ENCODE measurements at places on chromosomes 12 and 14. TPM values are rescaled to one million over a fixed set of nuclear protein-coding genes. Genes with fewer than 3 reads are reported as not detected.

The VWF gene
- not detected for total RNA-seq

- DNase-seq: no peak
Observed at GRCh38 chr12:4810219-4810671, 90.0 kb downstream of the GALNT8 start.

GRCh38 chr12:94582591-94582990, 67.8 kb downstream of the TMCC3 start:
- no peak for DNase-seq

DNA sequence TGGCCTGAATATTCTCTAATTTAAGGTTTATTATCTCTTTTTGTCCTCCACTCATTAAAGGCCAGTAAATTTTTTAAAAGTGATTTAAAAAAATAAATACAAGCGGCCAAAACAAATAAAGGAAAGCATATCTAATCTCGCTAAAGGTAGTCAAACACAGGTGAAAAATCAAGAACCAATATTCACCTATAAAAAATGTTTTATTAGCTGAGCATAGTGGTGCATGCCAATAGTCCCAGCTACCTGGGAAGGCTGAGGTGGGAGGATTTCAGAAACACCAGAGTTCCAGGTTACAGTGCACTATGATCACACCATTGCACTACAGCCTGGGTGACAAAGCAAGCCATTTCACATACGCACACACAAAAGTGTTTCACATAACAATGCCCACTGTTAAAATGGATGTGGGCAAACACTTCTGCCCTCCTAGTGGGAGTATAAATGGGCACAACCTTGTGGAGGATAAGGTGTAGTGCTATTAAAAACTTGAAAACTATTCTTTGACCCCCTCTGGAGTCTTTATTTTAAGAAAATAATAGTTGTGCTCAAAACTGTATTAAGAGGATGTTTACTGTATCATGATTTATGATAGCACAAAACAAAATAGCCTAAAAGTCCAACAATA, 32.7 kb upstream of the NAP1L1 start:
- DNase-seq: no peak

- no peak for DNase-seq
Observed at GRCh38 chr12:111074559-111074958, 154.2 kb upstream of the MYL2 start.

DNA sequence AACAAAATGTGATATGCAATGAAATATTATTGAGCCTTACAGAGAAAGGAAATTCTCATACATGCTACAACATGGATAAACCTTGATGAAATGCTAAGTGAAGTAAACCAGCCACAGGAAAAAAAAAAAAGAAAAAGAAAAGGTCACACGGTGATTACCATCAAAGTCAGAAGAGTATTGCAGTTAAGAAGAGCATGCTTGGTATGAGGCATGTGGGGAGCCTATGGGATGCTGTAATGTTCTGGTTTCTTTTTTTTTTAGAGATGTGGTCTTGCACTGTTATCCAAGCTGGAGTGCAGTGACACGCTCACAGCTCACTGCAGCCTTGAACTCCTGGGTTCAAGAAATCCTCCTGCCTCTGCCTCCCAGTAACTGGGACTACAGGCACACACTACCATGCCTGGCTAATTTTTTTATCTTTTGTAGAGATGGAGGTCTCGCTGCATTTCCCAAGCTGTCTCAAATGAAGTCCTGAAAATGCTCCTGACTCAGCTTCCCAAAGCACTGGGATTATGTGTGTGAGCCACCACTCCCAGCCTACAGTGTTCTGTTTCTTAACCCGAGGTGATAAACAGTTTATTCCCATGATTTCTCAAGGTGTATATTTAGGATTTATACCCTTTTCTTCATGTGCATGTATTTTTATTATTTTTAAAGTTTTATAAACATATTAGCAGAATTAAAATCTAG, 96.2 kb downstream of the SEC23A start:
- no peak for DNase-seq

The GDF11 gene
- total RNA-seq: 7.8 TPM

DNA sequence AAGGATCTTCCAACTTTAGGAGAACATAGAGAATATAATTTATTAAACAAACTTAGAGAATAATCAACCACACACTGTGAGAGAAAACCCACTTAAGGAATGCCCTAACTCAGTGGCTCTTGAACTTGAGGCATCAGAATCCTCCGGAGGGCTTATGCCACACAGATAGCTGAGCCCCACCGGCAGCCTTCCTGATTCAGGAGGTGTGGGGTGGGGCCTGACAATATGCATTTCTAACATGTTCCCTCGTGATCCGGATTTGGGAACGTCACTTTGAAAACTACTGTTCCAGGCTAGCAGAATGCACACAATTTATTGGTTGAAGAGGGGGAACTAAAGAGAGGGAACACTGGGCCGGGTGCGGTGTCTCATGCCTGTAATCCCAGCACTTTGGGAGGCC, 2.0 kb upstream of the SOAT2 start:
- no peak for DNase-seq

DNA sequence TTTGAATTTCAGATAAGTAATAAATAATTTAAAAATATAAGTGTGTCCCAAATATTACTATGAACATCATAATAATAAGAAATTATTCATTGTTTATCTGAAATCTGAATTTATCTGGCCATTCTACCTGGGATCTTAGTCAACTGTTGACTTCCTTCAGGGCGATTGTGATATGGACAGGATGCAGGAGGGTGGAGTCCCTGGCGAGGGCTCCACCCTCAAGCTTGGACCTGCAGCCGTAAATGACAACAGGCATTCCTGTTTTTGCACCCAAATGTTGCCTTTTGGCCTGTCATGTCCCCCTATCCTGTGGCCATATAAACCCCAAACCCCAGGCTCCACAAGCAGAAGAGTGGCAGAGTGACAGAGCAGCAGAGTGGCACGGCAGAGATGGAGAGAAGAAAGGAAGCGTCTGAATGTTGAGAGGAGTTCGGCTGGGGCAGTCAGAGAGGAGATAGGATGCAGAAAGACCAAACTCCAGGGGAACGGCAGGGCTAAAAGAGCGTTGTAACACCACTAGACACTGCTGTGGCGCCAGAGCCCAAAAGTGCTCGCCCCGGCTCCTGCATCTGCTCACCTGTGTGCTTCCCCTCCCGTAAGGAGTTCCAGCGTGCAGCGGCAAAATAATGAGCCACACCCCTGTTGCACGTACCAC, 39.4 kb upstream of the FUT8 start:
- no peak for DNase-seq

GRCh38 chr14:44428231-44428945, 78.7 kb downstream of the FSCB start:
- DNase-seq: no peak
